PC-9 (cell line): ENCODE measurements at places on chromosomes 16 and 17. TPM values are rescaled to one million over a fixed set of nuclear protein-coding genes. Genes with fewer than 3 reads are reported as not detected.

CCDC40 gene
- 11.0 and 14.2 TPM in 2 replicates for total RNA-seq

QRICH2 gene
- total RNA-seq = 2.7 and 3.3 TPM in 2 replicates

ODAD4 gene
- 3.0 and 4.0 TPM in 2 replicates for total RNA-seq

SPATA33 gene
- total RNA-seq = 21.0 and 25.6 TPM in 2 replicates

RHBDL1 gene
- 18.1 and 19.9 TPM in 2 replicates for total RNA-seq

KRT36 gene
- total RNA-seq = not detected in 2 replicates

IL34 gene
- not detected in 2 replicates for total RNA-seq

SHISA6 gene
- not detected in 2 replicates for total RNA-seq

DOC2A gene
- 11.0 and 11.3 TPM in 2 replicates for total RNA-seq

PSMC3IP gene
- total RNA-seq = 10.2 and 13.4 TPM in 2 replicates

ZNF385C gene
- 1.7 and 2.1 TPM in 2 replicates for total RNA-seq

B3GNT9 gene
- 4.0 and 4.2 TPM in 2 replicates for total RNA-seq

GDPD3 gene
- 27.5 and 32.1 TPM in 2 replicates for total RNA-seq

SLC6A4 gene
- not detected in 2 replicates for total RNA-seq

XYLT1 gene
- total RNA-seq = 1.3 and 1.7 TPM in 2 replicates

PLCD3 gene
- total RNA-seq = 92.4 and 138 TPM in 2 replicates

PIK3R5 gene
- total RNA-seq = not detected in 2 replicates

TAC4 gene
- not detected in 2 replicates for total RNA-seq

VAT1L gene
- not detected in 2 replicates for total RNA-seq

HBA2 gene
- not detected in 2 replicates for total RNA-seq

NECAB2 gene
- 0.74 and 1.3 TPM in 2 replicates for total RNA-seq

GNPTG gene
- total RNA-seq = 40.6 and 50.7 TPM in 2 replicates

WNT3 gene
- 11.5 and 14.0 TPM in 2 replicates for total RNA-seq

PRR11 gene
- total RNA-seq = 87.9 and 109 TPM in 2 replicates

CDR2L gene
- 15.1 and 22.8 TPM in 2 replicates for total RNA-seq

MPV17L gene
- total RNA-seq = 0.11 TPM in 1 of 2 replicates, not detected in the other

LLGL2 gene
- total RNA-seq = 138 and 156 TPM in 2 replicates

GSG1L gene
- not detected in 2 replicates for total RNA-seq

DNAH9 gene
- not detected in 2 replicates for total RNA-seq

KRT40 gene
- not detected in 2 replicates for total RNA-seq

CBFB gene
- 58.7 and 63.3 TPM in 2 replicates for total RNA-seq

MAF gene
- not detected in 2 replicates for total RNA-seq

NPIPB2 gene
- total RNA-seq = 37.3 and 43.3 TPM in 2 replicates

SDR42E1 gene
- 10.5 and 11.6 TPM in 2 replicates for total RNA-seq

MGAT5B gene
- total RNA-seq = 13.9 and 14.3 TPM in 2 replicates

KCNJ16 gene
- total RNA-seq = not detected in 2 replicates

HNF1B gene
- not detected in 2 replicates for total RNA-seq

SLFN5 gene
- 16.1 and 17.3 TPM in 2 replicates for total RNA-seq

PIRT gene
- total RNA-seq = not detected in 2 replicates

NFATC2IP gene
- total RNA-seq = 72.3 and 73.0 TPM in 2 replicates

CHST5 gene
- total RNA-seq = 0.25 and 1.3 TPM in 2 replicates

ZNF200 gene
- total RNA-seq = 12.1 and 13.2 TPM in 2 replicates

SLC12A4 gene
- total RNA-seq = 24.2 and 27.0 TPM in 2 replicates

TBC1D3I gene
- 0.50 and 0.81 TPM in 2 replicates for total RNA-seq
